Activated CD4-positive, alpha-beta T cell treated with anti-CD3 and anti-CD28 coated beads, Interleukin-2, amount 10 ng/mL, durations not matched to agents 24 days and 14 days (primary cell): ENCODE measurements at places on chromosomes 3 and 15. TPM values are rescaled to one million over a fixed set of nuclear protein-coding genes. Genes with fewer than 3 reads are reported as not detected.
A peak's percentile ranks its signal among the peaks of the same experiment; 100 is the strongest.

The CTXN2 gene
- total RNA-seq = 0.07 TPM in 1 of 2 replicates, not detected in the other

The CYP1A2 gene
- not detected in 2 replicates for total RNA-seq

The HIGD2B gene
- total RNA-seq = not detected in 2 replicates

The LIPC gene
- total RNA-seq = 0.80 and 0.93 TPM in 2 replicates

The THRB gene
- total RNA-seq = not detected in 2 replicates

The DNASE1L3 gene
- total RNA-seq = not detected in 2 replicates

The TAGLN3 gene
- total RNA-seq = 0.33 and 0.44 TPM in 2 replicates

The CPEB1 gene
- 0.12 TPM in 1 of 2 replicates, not detected in the other for total RNA-seq

The SCAMP5 gene
- 0.92 and 1.3 TPM in 2 replicates for total RNA-seq

The LIPH gene
- not detected in 2 replicates for total RNA-seq

The DAZL gene
- total RNA-seq = 0.07 and 0.19 TPM in 2 replicates

The TMEM108 gene
- not detected in 2 replicates for total RNA-seq

The FRMD4B gene
- total RNA-seq = 59.1 and 60.9 TPM in 2 replicates

The XPC gene
- 29.7 and 32.3 TPM in 2 replicates for total RNA-seq

The SNTN gene
- not detected in 2 replicates for total RNA-seq

The ZNF385D gene
- not detected in 2 replicates for total RNA-seq

The TRPC1 gene
- 0.92 and 1.7 TPM in 2 replicates for total RNA-seq

DNA sequence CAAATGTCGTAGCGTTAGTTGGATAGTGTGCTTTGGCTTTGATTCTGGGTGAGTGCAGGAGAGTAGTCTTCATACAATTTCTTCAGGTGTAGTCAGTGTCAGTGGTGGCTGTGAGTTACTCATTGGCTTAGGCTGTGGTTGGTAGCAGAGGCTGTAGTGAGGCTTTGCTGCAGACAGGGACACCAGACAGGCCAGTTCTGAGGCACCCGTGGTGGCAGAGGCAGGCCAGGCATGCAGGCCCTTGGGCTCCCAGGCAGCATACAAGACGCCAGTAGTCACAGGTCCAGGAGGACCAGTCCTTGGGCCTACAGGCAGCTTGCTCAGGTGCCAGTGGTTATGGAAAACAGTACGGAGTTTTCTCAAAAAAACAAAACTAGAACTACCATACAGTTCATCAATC, 61.3 kb downstream of the DMXL2 start:
- no peak for DNase-seq

DNA sequence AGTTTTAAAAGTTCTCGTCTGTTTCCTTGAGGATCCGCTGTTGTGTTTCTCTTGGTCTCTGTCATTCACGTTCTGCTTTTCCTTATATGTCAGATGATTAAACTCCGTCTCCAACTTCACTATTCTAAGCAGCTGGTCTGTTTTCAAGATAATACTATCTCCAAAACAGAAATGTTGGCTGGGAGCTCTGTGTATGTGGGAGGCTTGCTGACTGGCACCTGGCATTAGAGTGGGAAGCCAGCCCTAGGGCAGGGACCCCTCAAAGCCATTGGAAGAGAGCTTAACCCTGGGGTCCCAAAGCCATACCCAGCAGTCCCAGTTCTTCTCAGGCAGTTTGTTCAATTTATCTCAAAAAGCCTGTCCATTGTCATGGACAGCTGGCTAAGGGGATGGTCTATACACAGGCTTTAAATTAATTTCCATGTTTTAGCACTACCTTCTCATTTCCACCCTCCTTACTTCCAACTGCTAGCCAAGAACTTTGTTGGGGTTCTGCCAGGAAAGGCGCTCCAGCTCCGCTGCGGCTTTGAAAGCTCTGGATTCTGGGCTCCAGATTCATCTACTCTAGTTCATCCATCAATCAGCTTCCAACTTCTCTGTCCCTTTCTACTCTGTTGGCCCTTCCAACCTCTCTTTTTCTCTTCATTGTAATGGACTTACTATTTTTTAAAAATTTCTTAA, 9.2 kb downstream of the BTBD1 start:
- no peak for DNase-seq

GRCh38 chr15:70486451-70487386, 276.6 kb downstream of the UACA start:
- peak; percentile 90 for DNase-seq

DNA sequence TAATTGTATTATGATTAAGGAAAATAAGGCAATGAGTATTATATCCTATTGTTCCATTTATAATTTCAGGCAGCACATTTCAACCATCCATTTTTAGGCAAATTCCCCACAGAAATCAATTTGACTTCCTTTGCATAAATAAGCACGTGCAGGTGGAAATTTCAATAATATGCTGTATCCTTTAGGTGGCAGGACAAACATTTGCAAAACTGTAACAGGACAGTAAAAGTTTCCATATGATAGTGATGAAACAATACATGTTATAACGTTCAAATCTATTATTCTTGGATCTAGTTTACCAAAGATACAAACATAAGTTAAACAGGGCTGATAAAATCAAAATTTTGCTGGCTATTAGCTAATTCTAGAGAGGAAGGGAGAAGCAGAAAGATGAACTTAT, 8.5 kb downstream of the UACA start:
- DNase-seq = no peak

DNA sequence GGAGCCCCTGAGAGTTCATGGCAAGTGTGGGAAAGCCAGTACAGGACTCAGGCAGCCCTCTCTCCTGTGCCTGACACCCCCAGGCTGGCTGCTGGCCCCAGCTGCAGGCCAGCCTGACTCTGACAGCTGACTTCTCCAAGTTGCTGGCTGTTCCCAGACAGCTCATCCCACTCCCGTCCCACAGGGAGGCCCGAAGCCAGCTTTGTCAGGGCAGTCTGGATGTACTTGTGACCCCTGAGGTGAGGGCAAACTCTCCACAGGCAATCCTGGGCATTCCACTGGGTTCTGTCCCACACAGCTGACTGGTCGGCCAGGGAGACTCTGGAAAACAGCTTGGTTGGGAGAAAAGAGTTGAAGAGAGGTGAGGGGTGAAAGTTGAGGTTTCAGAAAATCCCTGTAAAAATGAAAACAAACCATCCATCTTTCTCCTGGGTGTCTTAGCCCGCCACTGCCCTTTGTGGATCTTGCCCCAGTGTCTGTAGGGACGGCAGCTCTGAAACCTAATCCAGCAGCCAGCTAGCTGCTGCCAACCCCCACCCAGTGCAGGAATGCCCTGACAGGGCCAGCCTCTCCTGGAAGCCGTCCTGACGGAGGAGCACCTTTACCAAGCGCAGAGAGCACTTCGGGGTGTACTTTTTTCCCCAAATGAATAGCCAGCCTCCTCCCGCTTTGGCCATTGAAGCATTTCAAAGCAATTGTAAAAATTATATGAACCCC, 87.9 kb downstream of the DNAJB8 start:
- no peak for DNase-seq

GRCh38 chr3:147407498-147408187, 1.3 kb upstream of the ZIC4 start:
- DNase-seq = no peak

- no peak for DNase-seq
Measured at GRCh38 chr3:172987273-172987672, 153.8 kb downstream of the SPATA16 start.

GRCh38 chr3:34056951-34057390, 258.5 kb downstream of the PDCD6IP start:
- peak; percentile 58 for DNase-seq

DNA sequence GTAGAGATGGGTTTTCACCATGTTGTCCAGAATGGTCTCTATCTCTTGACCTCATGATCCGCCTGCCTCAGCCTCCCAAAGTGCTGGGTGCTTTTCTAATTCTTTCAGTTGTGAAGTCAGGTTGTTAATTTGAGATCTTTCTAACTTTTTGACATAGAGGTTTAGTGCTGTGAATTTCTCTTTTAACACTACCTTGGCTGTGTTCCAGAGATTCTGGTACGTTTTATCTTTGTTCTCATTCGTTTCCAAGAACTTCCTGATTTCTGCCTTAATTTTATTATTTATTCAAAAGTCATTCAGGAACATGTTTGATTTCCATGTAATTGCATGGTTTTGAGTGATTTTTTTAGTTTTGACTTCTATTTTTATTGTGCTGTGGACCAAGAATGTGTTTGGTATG, 63.5 kb upstream of the CCDC54 start:
- no peak for DNase-seq

DNA sequence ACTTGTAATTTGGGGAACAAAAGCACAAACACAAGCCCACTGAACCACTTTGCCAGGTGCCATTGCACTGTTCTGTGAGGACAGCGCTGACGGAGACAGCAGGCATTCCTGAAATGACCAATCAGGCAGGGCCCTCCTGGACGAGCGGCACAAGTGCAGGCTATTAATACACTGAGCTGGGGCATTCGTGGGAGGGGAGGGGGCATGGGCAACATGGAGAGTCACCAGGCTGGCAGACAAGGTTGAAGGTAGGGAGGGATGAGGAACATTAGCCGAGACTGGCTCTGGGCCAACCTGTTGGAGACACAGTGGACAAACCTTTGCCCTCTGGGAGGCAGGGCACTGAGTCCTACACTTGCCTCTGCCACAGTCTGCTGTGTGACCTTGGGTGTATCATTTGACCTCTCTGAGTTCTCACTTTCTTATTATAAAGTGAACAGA, 45.6 kb downstream of the NOX5 start:
- no peak for DNase-seq

DNA sequence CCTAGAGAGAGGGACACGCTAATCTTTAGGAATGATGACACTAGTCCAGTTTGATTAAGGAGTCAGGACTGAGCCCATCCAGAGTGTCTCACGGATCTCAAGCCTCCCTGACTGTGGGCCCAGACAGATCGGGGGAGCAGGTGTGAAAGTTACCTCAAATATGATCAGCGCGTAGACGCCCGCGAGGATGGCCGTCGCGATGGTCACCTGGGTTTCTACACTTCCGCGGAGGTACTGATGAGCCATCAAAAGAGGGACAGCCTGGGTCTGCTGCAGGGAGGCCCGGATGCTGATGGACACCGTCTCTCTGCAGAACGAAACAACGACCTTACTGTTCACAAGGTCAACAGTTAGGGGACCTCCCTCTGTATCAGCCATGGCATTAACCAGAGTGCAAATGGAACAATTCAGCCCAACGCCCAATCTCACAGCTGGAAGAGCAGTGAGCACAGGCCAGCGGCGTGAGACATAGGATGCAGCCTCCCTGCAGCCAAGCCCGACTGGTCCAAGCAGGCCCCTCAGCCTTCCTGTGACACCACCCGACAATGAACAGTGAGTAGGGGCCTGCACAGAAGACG, 84.4 kb downstream of the OCA2 start:
- DNase-seq = no peak

DNA sequence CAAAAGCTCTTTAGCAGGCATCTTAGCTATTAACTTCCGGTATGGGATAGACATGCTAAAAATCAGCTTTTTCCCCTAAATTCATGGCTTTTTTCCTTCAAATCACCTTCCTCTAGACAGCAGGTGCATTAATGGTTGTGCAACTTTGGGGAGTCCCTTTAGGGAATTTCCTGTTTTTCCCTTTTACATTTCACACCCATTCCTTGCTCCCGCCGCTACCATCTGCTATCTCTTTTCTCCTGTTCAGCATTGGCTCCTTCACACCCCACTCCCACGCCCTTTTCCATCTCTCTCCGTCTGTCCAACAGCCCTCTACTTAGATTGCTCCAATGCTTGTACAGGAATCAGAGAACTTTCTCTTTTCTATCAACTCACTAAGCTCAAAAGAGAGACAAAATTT, 43.4 kb downstream of the FEZF2 start:
- no peak for DNase-seq

DNA sequence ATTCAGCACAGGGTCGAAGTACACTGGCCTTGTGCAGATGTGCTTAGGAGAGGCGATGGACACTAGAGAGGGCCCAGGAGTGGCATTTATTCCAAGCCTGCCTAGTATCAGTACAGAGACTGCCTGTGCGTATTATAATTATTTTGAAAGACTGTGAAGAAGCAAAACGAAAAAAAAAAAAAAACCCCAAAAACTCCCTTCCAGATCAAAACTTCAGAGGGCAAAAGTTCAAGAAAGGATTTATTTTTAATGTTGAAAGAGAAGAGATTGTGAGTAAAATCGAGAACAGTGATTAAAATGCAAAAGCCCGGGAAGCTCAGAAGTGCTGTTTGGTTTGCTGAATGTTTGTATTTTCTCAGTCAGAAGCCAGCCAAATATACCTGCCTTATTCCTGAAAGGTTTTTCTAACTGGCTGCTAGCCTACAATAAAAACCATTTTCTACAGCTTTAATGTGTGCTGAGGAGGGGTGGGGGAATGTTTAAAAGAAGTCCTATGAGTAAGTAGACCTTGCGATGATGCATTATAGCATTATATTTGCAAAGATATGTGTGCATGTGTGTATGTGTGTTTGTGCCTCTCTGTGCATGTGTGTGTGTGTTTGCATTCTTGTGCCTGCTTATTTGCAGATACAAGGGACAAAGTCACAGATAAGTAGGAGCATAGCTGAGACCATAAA, 19.3 kb upstream of the LZTFL1 start:
- DNase-seq = no peak

DNA sequence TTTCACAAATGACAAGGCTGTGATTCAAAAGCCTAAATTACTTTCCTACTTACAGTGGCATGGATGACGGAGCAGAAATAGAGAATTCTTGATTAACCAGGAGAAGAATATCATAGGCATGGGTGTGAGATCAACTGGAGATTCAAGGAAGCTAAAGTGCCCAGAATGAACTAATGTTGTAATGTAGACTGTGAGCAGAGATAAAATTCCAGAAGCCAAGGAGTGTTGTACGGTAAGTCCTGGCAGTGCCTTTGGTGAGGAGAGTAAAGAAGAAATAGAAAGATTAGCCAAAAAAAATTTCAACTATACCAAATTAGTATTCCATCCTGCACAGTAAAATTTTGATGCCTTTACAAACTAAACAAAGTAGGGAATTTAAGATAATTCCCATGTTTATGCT, 75.9 kb downstream of the ZBTB20 start:
- no peak for DNase-seq

- peak; percentile 89 for DNase-seq
Measured at GRCh38 chr3:58414538-58415197, 19.0 kb downstream of the PDHB start.

- DNase-seq = no peak
Measured at GRCh38 chr3:4234889-4235288, 68.3 kb upstream of the SETMAR start.

DNA sequence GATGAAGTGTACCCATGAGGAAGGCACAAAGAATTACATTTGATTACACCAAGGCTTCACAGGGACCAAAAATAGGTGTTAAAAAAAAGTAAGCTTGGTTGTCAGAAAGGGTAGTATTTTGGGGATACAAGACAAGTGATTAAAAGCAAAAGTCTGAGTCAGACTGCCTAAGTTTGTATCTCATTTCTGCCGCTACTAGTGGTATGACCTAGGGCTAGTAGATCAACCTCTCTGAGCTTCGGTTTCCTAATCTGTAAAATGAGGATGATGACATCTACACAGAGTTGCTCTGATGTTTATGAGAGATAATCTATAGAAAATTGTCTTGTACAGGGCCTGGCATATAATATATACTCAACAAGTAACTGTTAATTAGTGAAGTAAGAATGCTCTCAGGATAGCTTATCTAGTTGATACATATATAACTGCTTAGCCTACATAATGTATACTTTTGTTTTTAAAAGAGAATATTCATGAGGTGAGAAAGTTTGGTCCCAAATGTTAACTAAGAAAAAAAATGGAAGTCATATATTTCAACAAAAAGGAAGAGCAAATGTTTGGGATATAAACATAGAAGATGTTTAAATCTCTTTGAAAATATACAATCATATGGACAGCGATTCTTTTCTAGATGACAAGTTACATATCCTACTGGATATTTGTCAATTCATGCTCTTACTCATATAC, 163.0 kb upstream of the SLC2A2 start:
- DNase-seq = no peak

GRCh38 chr15:98868564-98868963, 139.0 kb downstream of the PGPEP1L start:
- no peak for DNase-seq

- DNase-seq = no peak
Measured at GRCh38 chr3:52004163-52004787, 8.6 kb upstream of the RPL29 start.
